Fibroblast of skin of back (primary cell): ENCODE measurements at places on chromosomes 4 and X.

DNA sequence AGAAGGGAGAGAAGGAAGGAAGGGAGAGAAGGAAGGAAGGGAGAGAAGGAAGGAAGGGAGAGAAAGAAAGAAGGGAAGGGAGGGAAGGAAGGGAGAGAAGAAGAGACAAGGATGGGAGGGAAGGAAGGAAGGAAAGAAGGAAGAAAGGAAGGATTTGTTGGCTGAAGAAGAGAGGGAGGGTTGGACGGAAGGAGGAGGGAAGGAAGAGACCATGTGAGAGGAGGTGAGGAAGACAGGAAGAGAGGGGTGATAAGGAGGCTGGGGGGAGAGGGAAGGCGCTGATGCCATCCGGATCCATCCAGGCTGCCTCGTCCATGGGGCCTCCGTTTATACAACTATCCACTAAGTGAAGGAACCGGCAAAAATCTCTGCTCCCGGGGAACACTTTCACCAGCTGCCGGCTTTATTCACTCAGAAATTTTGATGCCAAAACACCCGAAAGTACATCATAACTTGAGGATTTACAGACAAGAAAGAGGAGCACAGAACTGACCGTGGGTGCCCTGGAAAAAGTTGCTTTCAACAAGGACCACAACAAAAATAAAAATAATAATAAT, 14.9 kb downstream of the DHRSX start:
- DNase-seq, result no peak

DNA sequence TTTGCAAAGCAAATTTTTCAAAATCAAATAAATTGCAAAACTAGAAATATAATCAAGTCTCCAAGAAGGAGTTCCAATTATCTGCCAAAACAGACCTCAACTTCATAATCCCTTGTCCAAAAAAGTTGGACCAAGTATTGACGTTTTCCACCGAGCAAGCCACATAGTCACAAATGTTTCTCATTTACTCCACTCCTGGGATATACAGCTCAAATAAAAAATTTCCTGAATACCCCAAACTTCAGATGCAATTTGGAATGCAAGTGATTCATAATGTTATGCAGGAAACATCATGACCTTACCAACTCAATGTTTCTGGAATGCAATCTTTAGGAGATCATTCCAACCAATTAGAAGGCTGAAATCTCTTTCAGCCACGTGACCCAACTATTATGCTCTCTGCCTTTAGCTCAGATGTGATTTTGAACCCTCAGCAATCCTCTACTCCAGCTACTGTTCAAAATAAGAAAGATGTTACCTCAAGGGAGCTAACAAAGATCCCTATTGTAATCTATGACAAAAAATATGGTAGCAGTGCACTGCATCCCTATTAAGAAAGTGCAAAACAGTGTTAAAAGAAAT, 72.4 kb downstream of the PRDM5 start:
- peak; percentile 89 for DNase-seq

DNA sequence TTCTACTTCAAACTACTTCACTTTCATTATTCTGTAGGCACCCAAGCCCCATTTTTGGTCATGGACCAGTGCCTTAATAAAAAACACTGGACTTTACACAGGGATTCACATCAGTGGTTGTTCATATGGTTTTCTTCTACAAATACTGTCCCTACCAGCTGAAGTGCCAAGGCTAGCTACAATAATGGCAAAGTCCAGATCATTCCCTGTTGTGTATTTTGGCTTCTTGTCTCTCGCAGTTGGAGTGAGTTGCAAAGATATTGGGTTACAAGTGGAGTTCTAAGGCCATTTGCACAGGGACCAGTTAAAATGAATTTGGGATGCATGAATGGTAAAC, 16.7 kb upstream of the ANKRD17 start:
- DNase-seq, result no peak

- no peak for DNase-seq
These were observed 11.7 kb downstream of the PITX2 start for GRCh38 chr4:110610940-110611831.

- no peak for DNase-seq
These were observed 575 bp downstream of the MAP7D2 start for GRCh38 chrX:20116087-20116576.

GRCh38 chr4:14345356-14345775, 656.9 kb upstream of the CPEB2 start:
- DNase-seq, result peak; percentile 73

- DNase-seq, result no peak
These were observed 42.6 kb downstream of the GASK1B start for GRCh38 chr4:158130204-158130603.

- DNase-seq, result no peak
These were observed 942.3 kb upstream of the PRKX start for GRCh38 chrX:4655743-4656142.

GRCh38 chrX:68732906-68733493, 85.5 kb downstream of the STARD8 start:
- DNase-seq, result peak; percentile 30

DNA sequence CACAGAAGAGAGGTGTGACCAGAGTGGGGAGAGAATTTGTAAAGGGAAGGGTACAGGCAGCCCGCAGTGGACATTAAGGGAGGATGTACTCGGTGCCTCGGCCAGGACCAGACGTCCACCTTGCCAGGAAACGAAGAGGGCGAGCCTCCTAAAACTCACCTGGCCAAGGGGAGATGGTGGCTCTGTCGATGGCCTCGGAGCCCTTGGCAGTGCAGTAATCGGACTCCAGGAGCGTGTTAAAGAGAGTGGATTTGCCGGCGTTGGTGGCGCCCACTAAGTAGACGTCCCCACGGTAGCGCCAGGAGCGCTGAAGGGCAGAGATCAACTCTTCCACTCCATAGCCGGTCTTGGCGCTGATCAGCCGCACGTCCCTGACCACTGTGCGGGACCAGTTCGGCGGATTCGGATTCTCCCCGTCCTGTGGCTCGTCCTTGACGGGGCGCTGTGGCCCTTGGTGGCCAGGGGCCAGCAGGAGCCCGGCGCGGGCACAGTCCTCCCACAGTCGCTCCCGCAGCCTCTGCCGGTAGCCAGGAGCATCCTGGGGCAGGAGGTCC, 1.0 kb downstream of the NOA1 start:
- DNase-seq, result no peak

GRCh38 chr4:100682477-100683218, 164.8 kb upstream of the EMCN start:
- no peak for DNase-seq

- DNase-seq, result no peak
These were observed 393.0 kb downstream of the AFF2 start for GRCh38 chrX:148893395-148893794.

DNA sequence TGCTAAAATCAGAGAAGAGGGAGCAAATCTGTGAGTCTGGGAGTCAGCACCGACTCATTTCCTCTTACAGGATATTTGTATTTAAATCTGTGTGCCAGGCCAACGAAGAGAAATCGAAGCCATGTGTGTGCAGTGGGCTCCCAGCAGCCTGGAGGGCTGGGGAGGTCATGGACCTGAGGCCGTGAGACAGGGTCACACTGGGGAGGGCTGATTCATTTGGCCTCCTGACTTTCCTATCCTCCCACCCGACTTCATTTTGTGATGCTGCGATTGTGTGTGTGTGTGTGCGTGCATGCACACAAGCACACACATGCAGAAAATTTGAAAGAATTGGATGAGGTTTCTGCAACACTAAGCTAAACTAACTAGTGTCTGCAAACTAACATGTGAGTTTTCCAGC, 48.7 kb upstream of the STX18 start:
- DNase-seq, result peak; percentile 37

- no peak for DNase-seq
These were observed 42.7 kb downstream of the SMC1A start for GRCh38 chrX:53379747-53380146.

DNA sequence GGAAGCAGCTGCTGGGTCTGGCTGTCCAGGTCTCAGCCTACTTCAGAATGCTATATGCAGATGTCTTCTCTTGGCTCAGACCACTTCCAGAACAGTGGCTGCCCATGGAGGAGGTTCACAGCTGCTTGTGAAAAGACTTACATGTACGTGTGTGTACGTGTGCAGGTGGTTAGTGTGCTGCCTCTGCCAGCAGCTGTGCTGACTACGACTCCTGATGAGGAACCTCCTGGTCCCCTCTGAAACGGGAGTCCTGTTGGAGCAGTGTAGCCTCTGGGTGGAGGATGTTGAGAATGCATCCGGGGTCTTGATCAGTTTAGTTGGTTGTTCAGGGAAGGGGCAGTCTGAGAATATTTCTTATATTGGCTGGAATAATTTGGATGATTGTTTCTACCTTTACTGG, 155.9 kb upstream of the WDR1 start:
- no peak for DNase-seq

DNA sequence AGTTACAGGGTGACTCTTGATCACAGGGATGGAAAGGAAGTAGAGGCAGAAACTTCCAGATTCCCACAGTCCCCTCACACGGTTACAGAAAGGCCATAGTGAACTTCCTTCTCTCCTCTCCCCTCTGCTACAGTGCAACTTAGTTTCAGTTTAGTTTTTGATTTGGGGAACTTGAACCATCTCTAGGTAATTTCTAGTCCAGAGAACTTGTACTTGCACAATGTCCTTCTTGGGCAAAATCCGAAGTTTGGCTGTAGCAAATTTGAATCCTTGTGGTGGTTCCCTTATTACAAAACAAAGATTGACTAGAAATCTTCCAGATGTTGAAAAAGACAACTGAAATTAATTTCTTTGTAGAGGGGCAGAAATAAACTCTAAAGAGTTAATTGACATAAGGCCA, 1.2 kb upstream of the BLTP1 start:
- no peak for DNase-seq

DNA sequence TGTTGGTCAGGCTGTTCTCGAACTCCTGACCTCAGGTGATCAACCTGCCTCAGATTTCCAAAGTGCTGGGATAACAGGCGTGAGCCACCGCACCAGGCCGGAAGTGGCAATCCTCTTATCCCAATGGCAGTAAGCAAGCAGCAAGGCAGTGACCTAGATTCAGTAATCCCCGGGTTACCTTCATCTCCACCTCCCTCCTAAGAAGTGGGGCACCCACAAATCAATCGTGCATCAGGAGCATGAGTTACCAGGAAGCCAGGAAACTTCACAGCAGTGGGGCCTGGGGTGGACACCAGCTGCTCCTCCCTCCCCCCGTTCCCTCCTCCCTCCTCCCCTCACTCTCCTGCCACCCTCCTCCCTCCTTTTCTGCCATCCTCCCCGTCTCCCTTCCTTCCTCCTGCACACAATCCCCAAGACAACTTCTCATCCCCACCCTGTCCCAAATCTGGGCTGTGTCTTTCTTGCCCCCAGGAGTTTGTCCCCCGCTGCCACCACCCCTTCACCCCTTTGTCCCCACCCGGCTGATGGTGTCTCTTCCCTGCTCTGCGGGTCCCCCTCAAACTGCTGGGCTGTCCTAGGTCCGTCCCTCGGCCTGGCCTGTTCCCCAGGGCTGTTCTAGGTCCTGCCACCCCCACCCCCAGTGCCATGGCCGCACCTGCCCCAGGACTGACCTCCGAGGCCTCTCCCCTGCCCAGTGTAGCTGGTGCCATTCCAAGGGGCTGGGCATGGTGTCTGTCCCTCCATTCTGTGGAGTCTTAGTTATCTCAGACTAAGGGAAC, 2.2 kb downstream of the PDE6B start:
- DNase-seq, result no peak

DNA sequence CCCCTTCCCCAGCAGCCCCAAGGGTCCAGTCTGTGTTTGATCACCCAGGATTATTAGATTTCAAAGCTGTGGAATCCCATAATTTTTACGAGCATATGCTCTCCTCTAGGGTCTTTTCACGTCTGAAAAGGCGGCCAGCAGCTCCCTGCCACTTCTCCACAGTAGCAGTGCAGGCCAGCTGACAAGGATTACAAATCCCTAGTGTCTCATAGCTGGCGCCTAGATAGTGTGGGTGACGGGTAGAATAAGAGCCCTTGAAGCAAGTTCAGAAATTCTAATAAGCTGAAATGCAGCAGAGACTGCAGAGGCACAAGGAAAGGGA, 79.4 kb downstream of the RLIM start:
- no peak for DNase-seq

GRCh38 chrX:83339724-83340123, 168.4 kb upstream of the POU3F4 start:
- DNase-seq, result no peak

DNA sequence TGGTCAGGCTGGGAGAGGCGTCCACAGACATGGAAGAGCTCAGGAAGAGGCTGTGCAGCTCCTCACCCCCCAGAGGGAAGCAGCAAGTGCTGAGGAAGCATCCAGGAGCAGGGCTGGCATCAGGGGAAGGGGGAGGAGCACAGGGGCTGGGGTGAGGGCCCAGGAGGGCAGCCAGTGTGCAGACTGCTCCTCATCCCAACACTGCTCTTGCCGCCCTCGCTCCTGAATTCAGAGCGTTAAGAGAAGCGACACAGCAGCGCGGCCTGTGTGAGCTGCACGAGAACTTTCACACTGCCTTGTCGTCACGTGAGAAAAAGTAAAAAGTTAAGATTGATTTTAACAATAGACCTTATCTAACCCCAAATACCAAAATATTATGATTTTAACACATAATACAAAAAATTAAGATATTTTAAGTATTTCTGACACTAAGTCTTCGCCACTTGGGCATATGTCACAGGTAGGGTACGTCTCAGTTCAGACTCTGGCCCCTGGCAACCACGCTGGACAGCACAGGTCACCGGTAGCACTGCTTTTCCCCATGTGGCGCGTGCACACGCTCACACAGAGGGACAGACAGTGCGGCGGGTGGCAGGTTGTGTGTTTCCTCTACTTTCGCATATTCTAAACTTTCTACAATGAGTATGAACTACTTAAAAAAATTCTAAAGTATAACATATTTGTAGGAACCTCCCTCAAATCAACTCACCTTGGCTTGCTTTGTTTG, 19.7 kb downstream of the NOP14 start:
- DNase-seq, result no peak

- DNase-seq, result no peak
These were observed 232.5 kb upstream of the GPRIN3 start for GRCh38 chr4:89539797-89540711.

DNA sequence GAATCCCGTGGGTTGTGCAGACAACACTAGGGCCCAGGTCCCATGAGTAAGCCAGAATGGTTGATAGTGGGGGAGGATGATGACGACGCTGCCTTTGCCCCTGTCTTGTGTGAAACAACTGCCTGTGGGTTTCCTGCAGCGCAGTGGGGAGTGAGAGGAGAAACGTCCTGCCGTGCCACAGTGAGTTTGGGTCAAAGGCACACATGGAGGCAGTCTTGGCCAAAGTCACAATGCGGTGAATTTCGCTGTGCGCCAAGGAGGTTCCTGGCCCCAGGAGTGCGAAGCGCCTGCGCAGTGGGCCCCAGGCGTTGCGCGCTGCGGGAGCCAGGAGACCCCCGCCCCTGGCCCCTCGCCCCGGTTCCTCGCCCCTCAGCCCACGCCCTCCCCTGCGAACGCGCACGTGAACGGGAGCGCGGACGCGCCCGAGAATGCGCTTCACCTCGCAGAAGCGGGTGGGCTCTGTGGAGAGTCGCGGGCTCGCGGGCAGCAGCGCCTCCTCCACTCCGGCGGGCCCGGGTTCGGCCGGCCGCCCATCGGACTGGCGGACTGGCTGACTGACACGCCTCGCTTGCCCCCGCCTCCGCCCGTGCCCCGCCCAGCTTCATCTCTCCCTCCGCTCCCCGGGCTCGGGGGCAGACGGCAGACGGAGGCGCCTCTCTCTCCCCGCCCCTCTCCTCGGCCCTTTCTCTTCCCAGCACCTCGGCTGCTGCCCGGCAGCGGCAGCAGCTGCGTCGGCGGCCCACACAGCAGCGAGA, at the start of gene NUDT10:
Gene NUDT10, plus strand, starts transcription at position 635 of the 755 bp plus-strand sequence. CDS start 144 bp downstream, outside the sequence.
- peak; percentile 70 for DNase-seq

- no peak for DNase-seq
These were observed 5.9 kb upstream of the SASH3 start for GRCh38 chrX:129773649-129774458.
